ENCODE measurements at places on chromosomes 11 and 22.

DNA sequence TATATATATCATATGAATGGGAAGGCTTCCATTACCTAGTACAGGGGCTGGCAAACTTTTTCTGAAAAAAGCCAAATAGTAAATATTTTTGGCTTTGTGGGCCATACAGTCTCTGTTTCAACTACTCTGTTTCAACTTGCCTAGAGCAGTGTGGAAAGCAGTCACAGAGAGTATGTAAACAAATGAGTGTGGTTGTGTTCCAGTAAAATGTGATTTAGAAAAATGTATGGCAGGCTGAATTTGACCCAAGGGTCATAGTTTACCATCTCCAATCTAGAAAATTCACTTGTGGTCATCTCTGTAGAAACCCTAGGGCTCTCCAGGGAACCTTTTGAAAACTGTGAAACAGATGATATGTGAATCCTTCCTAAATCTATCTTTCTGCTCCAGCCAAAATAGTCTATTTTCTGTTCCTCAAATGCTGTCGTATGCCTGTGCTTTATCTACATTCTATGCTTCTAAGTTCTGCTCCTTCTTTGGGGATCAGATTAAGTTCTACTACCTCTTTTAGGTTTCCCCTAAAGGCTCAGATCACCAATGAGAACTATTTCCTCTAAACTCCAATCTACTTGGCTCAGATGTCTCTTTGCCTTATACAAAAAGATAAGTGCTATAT is 356.2 kb downstream of the METTL15 start:
- no peak for DNase-seq

DNA sequence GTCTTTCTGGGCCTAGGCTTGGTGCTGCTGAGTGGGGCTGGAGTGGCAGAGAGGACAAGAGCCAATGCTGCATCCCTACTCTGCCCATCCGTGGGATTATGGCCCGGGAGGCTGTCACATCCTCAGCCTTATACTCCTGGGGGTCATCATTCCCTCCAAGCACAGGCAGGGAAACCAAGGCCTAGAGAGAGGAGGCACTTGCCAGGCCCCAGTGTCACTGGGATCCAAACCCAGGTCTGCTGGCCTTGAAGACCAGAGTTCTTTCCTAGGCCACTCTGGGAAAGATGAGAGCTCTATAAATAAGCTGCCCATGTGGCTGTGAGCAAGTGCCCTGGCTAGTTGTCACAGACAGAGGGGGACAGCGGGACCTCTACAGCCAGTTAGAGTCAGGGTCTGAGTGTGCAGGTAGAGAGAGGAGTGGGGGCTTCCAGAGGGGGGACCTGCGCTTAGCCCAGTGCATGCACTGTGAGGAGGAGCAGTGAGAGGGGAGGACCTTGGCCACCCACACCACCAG is 4.8 kb downstream of the RELT start:
- DNase-seq = no peak

GRCh38 chr11:27413218-27413617 is 50.2 kb upstream of the CCDC34 start:
- no peak for DNase-seq

DNA sequence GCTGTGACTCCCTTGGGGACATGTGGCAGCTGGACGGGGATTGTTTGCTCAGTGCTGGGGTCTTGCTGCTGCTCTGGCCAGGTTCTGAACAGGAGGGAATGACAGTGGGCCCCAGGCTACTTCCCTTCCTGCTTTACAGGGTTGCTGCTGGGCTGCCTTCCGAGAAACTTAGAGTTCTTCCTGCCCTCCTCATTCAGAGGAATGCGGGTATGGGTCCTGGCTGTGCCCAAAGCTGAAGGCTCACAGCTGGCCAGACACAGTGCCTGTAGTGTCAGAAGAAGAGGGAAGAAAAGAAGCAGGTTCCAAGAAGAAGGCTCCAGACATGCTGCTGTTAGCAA is 108.3 kb upstream of the PARVA start:
- no peak for DNase-seq

- peak; percentile 71 for DNase-seq
These were observed 15.7 kb upstream of the PGA3 start for GRCh38 chr11:61187505-61188130.

DNA sequence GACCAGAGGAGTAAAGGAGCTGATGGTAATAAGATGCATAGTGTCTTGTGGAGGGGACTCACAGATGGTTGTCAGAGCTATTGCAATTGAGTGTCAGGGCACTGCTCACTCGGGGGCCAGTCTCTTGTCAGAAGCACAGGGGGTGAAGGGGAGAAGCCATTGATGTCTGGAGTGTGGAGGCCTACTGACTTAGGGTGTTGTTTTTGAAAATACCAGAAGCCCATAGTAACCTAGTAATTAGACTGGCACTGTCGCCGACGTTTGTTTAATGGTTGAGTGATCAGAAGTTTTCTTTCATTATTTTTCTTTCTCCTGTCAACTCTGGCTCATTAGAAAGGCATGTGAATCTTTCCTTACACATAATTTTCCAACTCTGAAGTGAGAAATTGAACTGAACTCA is 151.6 kb upstream of the TENM4 start:
- DNase-seq = no peak

- no peak for DNase-seq
These were observed 511.2 kb downstream of the BUD13 start for GRCh38 chr11:116261606-116262005.

Data from stimulated activated CD4-positive, alpha-beta T cell treated with anti-CD3 and anti-CD28 coated beads, Interleukin-1b, Interleukin-23, amount 100 ng/mL, for 1 hour (primary cell).